ENCODE measurements at places on chromosomes 5 and 9.

- no peak for DNase-seq
These were observed 33.6 kb upstream of the PITX1 start for GRCh38 chr5:135067587-135067986.

GRCh38 chr9:81787747-81788632, 98.6 kb upstream of the TLE1 start:
- DNase-seq = no peak

DNA sequence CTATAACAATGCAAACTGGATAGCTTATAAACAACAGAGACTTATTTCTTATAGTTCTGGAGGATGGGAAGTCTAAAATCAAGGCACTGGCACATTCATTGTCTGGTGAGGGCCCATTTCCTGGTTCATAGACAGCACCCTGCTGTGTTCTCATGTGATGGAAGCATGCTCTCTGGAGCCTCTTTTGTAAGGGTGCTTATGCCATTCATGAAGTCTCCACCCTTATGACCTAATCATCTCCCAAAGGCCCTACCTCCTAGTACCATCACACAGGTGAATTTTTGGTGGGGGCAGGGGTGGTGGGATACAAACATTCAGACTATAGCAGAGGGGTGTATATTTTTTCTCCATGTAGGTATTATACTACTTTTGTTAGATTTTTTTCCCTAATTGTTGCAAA, 92.4 kb downstream of the UNC13B start:
- no peak for DNase-seq

- no peak for DNase-seq
These were observed 50.9 kb upstream of the MACIR start for GRCh38 chr5:103207653-103208052.

GRCh38 chr9:85484235-85484634, 257.5 kb downstream of the AGTPBP1 start:
- no peak for DNase-seq

DNA sequence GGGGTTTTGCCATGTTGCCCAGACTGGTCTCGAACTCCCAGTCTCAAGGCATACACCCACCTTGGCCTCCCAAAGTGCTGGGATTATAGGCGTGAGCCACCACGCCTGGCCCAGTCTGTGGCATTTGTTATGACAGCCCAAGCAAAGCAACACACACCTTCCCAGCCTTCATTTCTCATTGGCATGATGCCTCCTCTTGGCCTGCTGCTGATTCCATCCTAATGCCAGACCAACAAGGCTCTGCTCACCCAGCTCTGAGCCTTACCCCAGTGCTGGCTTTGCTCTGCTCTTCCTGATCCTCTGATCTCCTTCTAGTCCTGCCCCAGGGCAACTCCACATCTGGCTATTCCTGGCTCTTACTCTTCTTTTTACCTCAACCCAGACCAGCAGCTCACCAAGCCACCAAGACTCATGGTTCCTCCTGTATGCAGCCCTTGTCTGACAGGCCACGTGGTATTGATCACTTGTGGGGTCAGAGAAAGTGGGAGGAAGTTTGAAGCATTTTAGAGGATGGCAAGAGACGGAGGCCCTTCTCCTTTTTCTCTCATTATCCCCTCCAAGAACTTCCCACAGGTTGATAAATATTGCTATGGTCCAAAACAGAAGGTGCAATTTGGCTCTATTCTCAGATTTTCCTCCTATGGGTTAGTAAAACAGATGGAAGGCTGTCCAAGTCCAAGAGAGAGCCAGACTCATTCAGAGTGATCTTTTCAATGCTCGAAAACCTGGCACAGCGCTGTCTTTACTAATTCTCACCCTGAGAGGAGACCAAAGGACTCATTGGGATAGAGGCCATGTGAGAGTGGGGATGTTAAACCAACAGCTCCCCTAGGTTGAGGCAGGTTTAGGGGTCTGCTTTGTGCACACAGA, 958 bp downstream of the CD180 start:
- DNase-seq = no peak

- DNase-seq = no peak
These were observed at the start of gene ABCA2 for GRCh38 chr9:137027369-137028262. Gene ABCA2, minus strand, starts transcription at chr9:137028237. Its CDS starts 97 bp downstream, at chr9:137028140.

DNA sequence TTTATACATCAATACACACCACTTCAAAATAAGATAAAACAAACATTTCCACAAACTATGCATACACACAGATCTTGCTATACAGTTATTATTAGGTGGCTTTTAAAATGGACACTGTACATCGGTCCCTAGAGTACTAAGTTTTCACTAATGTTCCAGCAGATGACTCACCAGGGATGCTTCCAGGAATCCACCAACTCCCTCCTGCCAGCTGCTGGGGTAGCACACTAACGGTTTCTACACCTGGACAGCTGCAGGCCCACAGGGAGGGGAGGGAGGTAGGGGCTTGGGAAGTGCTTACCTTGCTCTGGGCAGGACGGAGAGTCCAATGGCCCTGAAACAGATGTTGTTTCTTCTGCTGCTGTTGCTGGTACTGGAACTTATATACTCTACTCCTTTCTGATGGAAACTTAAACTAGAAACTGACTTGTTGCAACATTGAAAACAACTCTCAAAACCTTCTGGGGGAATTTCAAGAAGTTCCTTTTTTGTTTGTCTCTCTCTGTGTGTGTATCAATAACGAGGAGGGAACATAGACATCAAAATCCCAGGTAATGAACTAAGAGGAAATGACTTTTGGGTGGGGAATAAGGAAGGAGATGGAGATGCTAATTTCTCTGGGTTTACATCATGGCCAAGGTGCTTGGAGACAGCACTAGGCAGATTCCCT, at the start of gene IL12B:
IL12B (minus strand) TSS at position 357 of the 670 bp plus-strand sequence. CDS start 3,705 bp downstream, outside the sequence.
- no peak for DNase-seq

GRCh38 chr5:133222979-133223378, 171.2 kb downstream of the HSPA4 start:
- DNase-seq = no peak

GRCh38 chr9:72721067-72721466, 199.7 kb downstream of the TMC1 start:
- DNase-seq = no peak

GRCh38 chr5:170095646-170096045, 10.1 kb upstream of the FOXI1 start:
- DNase-seq = no peak
